ENCODE measurements at places on chromosomes 11 and 22.

DNA sequence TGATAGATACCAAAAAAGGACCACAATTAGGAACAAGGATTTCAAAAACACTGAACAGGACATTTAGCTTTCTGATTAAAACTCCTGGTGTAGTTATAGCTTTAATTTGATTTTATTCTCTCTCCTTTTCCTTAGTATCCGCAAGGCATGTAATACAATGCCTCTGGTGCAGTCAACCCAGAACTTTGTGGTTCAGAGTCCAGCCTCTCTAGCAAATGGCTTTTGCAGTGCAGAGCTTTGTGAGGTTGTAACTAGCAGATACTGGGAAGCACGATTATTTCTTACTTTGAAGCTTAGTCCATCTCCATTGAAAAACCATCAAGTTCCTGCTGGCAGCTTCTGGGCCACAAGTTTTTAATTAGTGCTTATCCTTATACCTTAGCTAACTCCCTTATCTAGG, 79.8 kb downstream of the GRIA4 start:
- no peak for DNase-seq

DNA sequence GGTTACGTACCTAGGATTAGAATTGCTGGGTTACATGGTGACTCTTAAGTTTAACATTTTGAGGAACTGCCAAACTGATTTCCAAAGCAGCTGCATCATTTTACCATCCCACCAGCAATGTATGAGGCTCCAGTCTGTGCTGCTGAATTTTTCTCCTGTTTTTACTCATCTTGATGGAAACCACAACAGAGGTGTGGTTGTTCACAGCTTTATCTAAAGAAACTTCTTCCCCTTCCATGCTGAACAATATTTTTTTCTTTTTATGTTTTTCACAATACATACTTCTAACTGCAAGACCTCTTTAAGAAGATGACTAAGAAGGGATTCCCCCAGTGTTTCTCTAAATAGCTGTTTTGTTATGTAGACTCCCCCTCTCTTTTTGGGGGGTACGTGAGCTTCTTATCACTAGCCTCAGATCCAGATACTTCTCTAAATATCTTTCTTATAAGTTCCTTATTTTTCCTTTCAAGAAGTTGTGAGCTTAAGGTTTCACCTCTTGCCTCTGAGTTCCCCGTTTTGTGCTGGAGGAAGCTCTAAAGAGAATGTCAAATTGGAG, 24.0 kb downstream of the TCP11L1 start:
- no peak for DNase-seq

DNA sequence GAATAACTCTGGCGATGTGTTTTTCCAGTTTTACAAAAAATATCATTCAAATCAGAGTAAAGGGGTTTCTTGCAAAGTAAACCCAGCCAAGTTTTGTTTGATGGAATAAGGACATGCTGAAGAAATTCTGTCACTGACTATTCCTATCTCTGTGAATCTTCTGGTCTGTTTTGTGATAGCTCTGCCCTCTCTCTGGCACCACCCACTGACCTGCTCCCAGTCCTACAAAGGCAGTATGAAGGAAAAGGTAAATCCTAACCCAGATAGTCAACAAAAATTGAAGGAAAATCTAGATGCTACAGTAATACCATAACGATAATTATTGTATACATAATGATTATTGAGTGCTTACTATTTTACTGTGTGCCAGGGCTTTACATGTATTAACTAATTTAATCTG, 76.3 kb upstream of the TP53AIP1 start:
- no peak for DNase-seq

- no peak for DNase-seq
Observed at GRCh38 chr11:111177037-111177871, 68.3 kb upstream of the POU2AF2 start.

DNA sequence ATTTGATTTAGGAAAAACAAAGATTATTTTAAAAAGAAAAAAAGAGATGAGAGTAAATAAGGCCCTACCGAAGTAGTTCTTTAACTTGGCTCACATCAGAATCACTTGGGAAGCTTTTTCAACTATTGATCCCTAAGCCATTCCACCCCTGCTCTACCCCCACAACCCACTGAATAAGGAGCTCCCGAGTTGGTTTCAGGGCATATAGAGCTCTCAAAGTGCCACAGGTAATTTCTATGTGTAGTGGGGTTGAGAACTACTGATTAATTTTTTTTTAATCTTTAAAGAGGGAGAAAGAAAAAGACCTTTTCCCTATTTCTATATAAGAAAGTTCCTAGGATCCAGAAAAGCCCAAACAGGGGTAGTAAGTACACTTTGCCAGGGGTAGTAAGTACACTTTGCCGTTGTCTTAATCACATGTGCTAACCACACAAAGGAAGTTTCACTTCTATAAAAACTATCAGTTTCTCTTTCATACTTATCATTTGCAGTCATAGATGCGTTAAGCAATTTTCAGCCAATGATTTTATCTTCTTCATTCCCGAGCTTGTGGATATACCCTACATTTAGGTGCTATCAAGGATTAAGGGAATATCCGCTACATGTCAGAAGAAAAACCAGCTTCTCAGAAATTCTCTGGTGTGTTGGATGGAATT, 108.4 kb upstream of the ZC3H12C start:
- DNase-seq: no peak

GRCh38 chr11:47659276-47659675, 16.9 kb upstream of the MTCH2 start:
- no peak for DNase-seq
